ENCODE measurements at places on chromosomes 4 and X. TPM values are rescaled to one million over a fixed set of nuclear protein-coding genes. Genes with fewer than 3 reads are reported as not detected.

DNA sequence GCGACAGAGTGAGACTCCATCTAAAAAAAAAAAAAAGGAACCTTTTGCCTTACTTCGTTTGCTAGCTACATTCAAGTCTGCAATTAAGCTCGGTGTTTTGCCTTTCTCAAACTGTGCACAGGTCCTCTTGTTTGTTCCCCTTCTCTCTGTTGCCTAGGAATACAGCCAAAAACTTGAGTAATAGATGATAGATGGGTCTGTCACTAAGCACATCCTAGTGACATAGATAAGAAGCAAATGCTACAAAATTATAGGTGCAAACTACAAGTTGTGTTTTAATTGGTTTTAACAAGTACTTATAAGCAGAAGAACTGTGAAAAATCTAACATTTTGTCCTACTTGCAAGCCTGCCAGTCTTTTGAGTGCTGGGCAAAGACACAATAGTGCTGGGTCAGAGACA, 95.2 kb downstream of the SNCA start:
- DNase-seq = no peak
- H3K4me1 ChIP-seq = no peaks in the 10 kb centered on the region
- H3K4me3 ChIP-seq = no peak overlapping the region
- H3K27ac ChIP-seq = no peak overlapping the region
- H3K27me3 ChIP-seq = no peaks in the 10 kb centered on the region
- no peaks in the 10 kb centered on the region for H3K36me3 ChIP-seq

The ARHGEF38 gene
- not detected for total RNA-seq

DNA sequence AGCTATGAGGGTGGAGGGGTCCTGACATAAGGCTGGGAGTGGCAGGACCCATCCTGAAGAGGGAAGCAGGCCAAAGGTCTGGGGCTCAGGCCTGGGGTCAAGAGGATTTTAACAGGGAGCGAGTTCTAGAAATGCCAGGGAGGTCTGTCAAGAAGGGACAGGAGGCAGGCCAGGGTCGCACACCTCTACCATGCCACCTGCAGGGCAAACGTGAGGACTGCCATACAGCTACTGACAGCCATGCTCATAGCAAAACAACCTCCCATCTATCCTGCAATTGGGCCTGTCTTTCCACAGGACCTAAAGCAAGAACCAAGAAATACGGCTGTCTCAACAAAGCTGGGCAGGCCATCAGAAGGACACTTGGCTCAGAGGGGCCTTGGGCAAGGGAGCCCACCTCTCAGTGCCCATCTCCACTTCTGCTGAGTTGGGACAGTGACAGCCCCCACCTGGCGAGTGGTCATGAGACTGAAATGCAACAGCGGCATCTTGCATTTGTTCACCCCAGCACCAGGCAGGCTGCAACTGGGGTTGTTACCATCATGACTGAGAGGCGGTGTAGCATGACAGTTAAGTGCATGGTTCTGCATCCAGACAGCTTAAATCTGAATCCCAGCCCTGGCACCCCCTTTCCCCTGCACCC, 92.7 kb downstream of the WFS1 start:
- DNase-seq = no peak
- H3K4me3 ChIP-seq = no peak overlapping the region
- H3K27ac ChIP-seq = no peak overlapping the region
- no peaks in the 10 kb centered on the region for H3K36me3 ChIP-seq
- H3K27me3 ChIP-seq = no peaks in the 10 kb centered on the region

- H3K27me3 ChIP-seq = no peaks in the 10 kb centered on the region
- H3K4me3 ChIP-seq = no peak overlapping the region
- H3K4me1 ChIP-seq = no peaks in the 10 kb centered on the region
Observed at GRCh38 chr4:8332891-8333331, 63.4 kb downstream of the HTRA3 start.

The TAF7L gene
- total RNA-seq = not detected

- DNase-seq = peak; percentile 17
- no peak overlapping the region for H3K27ac ChIP-seq
- no peaks in the 10 kb centered on the region for H3K36me3 ChIP-seq
- H3K4me1 ChIP-seq = no peaks in the 10 kb centered on the region
Observed at GRCh38 chr4:7169134-7169533, 23.2 kb upstream of the SORCS2 start.

GRCh38 chr4:55910140-55910539, 38.6 kb upstream of the CEP135 start:
- no peaks in the 10 kb centered on the region for H3K36me3 ChIP-seq
- H3K4me3 ChIP-seq = no peak overlapping the region
- H3K27ac ChIP-seq = no peak overlapping the region
- no peaks in the 10 kb centered on the region for H3K4me1 ChIP-seq
- DNase-seq = no peak

GRCh38 chr4:149223659-149224058, 592.0 kb downstream of the IQCM start:
- H3K27ac ChIP-seq = no peak overlapping the region
- no peaks in the 10 kb centered on the region for H3K36me3 ChIP-seq
- no peaks in the 10 kb centered on the region for H3K4me1 ChIP-seq
- DNase-seq = no peak
- no peaks in the 10 kb centered on the region for H3K27me3 ChIP-seq
- no peak overlapping the region for H3K4me3 ChIP-seq

DNA sequence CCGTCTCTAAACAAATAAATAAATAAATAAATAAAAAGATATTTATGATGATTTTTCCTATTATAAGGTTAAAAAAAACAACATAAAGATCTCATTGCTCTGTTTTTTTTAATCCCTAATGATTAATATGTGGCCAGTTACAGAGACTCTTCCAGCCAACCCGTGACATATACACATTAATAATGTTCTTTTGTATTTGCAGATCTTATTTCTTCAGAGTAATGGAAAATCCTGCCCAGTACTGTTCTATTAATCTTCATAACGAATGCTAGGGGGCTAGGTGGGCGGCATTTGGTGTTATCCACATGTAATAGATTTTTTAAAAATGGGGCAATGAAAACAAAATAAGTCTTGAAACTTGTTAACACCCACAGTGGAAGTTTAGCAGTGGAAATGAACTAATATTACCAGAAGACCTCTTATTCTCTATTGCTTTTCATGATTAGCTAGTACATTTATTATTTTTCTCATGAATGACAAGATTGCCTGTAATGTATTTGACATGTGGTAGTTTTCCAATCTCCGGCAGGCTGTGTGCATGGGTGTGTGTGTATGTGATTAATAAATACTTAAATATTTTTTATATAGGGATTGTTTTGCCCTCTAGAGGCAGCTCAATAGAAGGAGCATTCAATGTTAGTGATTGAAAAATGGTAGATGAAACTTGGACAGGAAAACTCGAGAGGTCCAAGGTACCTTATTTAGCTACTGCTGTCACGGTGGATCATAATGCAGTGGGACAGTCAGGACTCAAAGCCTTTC, 457.4 kb downstream of the IL1RAPL1 start:
- H3K4me3 ChIP-seq = no peak overlapping the region
- H3K4me1 ChIP-seq = no peaks in the 10 kb centered on the region
- no peak overlapping the region for H3K27ac ChIP-seq
- no peaks in the 10 kb centered on the region for H3K36me3 ChIP-seq
- no peaks in the 10 kb centered on the region for H3K27me3 ChIP-seq

The SASH3 gene
- not detected for total RNA-seq

DNA sequence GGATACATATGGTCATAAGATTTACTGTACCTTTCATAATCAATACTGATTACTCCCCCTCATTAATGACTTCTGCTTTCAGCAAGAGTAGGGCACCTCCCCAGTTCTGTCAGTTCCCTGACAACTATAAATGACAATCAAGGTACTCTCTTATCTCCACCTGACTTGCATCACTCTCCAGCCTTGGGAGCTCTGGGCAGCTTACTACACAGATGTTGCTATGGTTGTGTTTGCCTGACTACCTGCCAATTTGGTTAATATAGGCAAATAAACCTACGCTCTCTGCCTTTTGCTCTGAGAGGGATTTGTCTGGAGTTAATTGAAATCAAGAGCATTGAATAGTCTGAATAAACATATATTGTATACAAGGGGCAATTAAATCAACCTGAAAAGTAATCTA, 22.8 kb upstream of the MAP7D3 start:
- no peaks in the 10 kb centered on the region for H3K27me3 ChIP-seq
- no peak overlapping the region for H3K27ac ChIP-seq
- H3K4me1 ChIP-seq = no peaks in the 10 kb centered on the region
- no peak overlapping the region for H3K4me3 ChIP-seq
- no peaks in the 10 kb centered on the region for H3K36me3 ChIP-seq
- DNase-seq = no peak

DNA sequence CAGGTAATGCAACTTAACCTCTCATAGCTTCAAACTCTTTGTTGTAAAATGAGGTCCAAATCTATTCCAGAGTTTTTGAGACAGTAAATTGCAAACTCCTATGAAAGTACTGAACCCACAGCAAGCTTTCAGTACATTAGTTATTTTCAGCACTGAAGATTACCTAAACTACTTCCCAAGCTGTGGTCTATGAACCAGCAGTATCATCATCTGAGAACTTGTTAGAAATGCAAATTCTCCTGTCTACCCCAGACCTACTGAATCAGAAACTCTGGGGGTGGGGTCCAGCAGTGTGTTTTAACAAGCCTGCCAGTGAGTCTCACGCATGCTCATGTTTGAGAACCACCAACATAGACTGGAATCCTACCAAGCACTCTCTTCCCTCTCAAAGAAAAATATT, 5.7 kb upstream of the CASP6 start:
- no peak overlapping the region for H3K27ac ChIP-seq
- no peaks in the 10 kb centered on the region for H3K4me1 ChIP-seq
- no peaks in the 10 kb centered on the region for H3K27me3 ChIP-seq
- no peak overlapping the region for H3K4me3 ChIP-seq
- DNase-seq = no peak

- no peak overlapping the region for H3K4me3 ChIP-seq
- no peak for DNase-seq
- no peaks in the 10 kb centered on the region for H3K36me3 ChIP-seq
- no peaks in the 10 kb centered on the region for H3K4me1 ChIP-seq
- H3K27ac ChIP-seq = no peak overlapping the region
- no peaks in the 10 kb centered on the region for H3K27me3 ChIP-seq
Observed at GRCh38 chr4:11598591-11598990, 169.9 kb upstream of the HS3ST1 start.

GRCh38 chr4:48409203-48409602, 67.9 kb downstream of the SLAIN2 start:
- no peaks in the 10 kb centered on the region for H3K27me3 ChIP-seq
- H3K4me3 ChIP-seq = no peak overlapping the region
- no peaks in the 10 kb centered on the region for H3K4me1 ChIP-seq
- no peak for DNase-seq

The GPR82 gene
- not detected for total RNA-seq

DNA sequence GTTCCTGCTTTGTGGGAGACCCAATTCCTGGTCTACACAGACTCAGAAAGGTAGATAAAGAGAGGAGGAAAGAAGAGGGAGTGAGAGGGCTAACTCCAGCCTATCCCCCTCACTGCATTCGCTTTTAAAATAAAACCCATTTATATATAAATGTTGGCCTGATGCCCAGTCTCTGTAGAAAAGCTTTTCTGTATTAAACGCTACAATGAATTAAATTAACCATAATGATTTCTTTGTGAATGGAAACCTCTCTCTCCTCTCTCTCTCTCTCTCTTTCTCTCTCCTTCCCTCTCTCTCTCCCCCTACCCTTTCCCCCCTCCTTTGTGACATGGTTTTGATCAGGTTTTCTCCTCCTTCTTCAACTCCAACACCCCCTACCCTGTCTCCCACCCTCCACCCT, 34.8 kb downstream of the PJA1 start:
- H3K4me3 ChIP-seq = peak overlapping the region; percentile 12
- peaks cover 2% of the 10 kb centered on the region for H3K27me3 ChIP-seq
- DNase-seq = no peak
- H3K36me3 ChIP-seq = peaks cover 9% of the 10 kb centered on the region
- H3K4me1 ChIP-seq = peaks cover 7% of the 10 kb centered on the region

The SSX1 gene
- total RNA-seq = not detected

GRCh38 chr4:78949735-78950134, 10.5 kb upstream of the PAQR3 start:
- DNase-seq = no peak
- no peak overlapping the region for H3K27ac ChIP-seq
- H3K4me3 ChIP-seq = no peak overlapping the region
- H3K4me1 ChIP-seq = no peaks in the 10 kb centered on the region
- H3K27me3 ChIP-seq = no peaks in the 10 kb centered on the region

DNA sequence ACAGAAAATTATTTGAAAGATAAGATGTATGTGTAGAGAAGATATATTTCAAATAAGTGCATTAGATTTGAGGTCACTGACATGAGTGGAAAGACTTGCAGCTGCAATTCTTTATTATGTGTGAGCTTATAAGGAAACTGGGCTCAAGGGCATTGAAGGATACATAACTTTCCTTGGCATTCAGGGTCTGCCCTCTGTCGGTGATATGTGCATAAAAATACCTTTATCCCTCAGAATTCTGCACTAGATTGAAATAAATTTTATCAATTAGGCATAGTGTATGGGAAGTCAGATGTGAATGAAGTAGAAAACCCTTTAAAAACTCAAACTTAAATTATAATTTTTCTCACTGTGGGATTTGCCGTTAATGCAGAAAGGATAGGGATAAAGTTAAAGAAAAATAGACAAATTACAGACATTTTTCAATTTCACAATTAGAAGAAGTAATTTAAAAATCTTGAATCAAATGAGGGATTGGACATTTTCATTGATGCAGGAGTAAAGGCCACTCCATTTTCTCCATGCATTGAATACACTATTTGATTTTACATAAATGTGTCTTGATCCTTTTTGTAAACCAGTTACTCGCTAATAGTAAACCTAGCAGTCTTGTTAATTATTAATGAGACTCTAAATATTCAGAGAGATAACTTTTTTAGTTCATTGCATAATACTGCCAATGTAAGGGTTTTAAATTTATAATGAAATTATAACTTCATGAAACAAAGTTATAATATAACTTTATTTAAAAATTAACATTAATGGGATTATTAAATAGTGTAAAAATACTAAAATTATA, 21.0 kb upstream of the ETNPPL start:
- DNase-seq = no peak
- no peaks in the 10 kb centered on the region for H3K36me3 ChIP-seq
- no peak overlapping the region for H3K4me3 ChIP-seq
- no peak overlapping the region for H3K27ac ChIP-seq

DNA sequence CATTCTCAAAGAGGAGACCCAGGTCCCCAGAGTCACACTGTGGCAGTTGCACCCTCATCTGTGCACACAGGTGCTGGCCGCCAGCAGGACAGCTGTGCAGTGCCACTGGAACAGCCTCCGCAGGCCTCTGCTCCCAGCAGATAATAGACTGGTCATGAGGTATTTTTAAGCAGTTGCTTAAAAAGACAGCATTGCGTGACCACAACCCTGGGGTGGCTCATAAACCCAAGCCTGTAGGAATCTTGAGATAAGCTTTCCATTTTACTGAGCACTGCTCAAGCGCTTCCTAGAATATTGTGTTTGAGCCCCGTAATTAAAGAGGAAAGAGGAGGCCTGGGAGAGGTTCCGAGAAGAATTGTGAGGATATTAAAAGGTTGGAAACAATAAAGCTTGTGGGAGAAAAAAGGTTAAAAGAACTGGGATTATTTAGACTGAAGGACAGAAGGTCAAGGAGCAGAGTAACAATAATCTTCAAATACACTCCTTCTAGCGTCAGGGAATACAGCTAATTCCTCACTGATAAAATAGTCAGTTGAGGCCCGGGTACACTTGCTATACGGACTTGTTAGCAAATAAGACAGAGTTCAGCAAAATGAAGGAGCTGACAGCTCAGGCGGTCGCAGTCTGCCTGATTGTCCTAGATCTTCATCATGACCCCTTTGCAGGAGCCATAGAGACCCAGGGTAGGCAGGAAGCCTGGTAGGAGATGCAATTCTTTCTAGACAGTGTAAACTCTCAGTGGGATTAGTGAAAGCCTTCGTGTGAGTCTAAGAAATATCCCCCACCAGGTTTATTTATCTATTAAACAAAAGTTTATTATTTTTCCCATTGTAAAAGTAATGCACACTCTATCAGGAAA, 86.2 kb upstream of the KIT start:
- H3K27me3 ChIP-seq = no peaks in the 10 kb centered on the region
- H3K27ac ChIP-seq = no peak overlapping the region
- H3K36me3 ChIP-seq = no peaks in the 10 kb centered on the region
- no peak for DNase-seq
